NAMALWA (cell line): ENCODE measurements at places on chromosomes 16 and 17.
A peak's percentile ranks its signal among the peaks of the same experiment; 100 is the strongest.

DNA sequence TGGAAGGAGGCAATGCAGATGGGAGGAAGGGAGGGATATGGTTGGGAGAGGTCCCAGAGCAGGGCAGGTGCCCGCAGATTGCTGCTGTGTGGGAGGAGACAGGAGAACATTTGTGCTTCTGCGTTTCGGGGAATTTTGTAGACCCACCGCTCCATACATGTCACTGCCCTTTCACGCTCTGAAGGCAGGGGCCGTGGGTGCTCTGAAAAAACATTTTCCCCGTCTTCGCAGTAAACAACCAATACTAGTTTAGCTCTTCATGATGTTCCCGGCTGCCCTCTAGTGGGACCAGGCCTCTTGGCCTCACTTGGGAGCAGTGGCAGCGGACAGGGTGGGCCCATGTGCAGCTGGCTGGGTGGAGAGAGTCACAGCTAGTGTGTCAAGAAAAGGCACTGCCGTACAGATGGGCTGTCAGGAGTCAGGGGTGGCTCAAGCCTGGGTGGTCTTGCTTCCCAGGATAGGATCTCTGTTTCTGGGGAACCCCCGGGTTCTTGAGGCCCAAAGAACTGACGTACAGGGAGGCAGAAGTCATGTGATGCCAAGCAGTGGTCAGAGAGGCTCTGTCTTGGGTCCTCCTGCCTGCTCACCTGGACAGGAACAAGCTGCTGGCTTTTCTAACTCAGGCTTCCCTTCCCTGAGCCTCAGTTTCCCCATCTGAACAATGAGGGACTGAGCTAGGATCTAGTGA lies 46.5 kb upstream of the CPNE2 start:
- DNase-seq = peak; percentile 90

DNA sequence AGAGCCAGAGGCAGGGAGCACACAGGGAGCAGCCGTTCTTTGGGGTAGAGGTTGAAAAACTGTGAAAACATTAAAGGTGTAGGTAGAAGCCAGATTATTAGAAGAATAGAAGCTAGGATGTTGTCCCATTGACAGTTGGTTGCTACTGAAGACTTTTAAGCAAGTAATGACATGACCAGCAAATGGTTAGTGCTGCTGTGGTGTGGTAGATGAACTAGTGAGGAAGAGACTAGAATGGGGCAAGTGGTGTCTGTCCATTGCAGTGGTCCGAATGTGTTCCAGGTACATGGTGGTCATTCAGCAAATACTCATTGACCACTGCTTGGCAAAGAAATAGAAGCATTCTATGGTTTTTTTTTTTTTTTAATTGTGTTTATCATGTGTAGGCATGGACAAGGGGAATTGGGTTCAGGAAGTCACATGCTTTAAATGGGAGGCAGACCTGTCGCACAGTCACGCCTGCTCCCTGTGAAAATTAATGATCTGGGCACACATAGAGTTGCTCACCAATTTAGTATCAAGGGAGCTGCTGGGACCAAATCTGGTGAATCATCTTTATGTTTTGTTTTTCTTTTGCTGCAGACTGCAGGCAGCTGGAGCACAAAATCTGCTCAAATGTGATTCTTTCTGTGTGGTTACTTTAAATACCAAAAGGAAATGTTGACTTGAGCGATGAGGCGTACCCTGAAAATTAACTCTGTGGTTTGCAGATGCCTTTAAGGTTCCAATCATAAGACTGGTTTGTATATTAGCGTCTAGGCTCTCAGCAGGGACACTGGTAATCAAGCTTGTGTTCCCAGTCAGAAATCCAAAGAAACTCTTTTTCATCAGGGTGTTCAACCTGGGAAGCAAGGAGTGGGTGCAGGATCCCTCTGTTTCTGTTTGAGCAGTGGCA lies 30.7 kb downstream of the YPEL2 start:
- peak; percentile 81 for DNase-seq

DNA sequence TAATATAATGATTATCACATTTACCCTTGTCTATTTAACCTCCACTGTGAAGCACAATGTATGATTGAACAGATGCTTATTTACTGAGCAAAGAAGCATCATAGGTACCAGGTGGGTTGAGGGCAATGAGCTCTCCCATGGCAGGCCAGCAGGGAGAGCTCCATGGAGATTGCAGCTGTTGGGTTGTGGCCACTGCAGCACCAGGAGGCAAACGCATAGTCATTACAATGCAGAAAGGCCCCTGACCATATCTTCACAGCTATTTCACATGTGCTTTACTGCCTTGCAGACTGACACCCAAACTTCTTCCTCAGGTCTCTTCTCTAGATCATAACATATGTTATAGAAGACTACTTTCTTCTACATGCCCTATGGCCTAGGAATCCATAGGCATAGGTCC lies 75.0 kb downstream of the MMD start:
- no peak for DNase-seq

DNA sequence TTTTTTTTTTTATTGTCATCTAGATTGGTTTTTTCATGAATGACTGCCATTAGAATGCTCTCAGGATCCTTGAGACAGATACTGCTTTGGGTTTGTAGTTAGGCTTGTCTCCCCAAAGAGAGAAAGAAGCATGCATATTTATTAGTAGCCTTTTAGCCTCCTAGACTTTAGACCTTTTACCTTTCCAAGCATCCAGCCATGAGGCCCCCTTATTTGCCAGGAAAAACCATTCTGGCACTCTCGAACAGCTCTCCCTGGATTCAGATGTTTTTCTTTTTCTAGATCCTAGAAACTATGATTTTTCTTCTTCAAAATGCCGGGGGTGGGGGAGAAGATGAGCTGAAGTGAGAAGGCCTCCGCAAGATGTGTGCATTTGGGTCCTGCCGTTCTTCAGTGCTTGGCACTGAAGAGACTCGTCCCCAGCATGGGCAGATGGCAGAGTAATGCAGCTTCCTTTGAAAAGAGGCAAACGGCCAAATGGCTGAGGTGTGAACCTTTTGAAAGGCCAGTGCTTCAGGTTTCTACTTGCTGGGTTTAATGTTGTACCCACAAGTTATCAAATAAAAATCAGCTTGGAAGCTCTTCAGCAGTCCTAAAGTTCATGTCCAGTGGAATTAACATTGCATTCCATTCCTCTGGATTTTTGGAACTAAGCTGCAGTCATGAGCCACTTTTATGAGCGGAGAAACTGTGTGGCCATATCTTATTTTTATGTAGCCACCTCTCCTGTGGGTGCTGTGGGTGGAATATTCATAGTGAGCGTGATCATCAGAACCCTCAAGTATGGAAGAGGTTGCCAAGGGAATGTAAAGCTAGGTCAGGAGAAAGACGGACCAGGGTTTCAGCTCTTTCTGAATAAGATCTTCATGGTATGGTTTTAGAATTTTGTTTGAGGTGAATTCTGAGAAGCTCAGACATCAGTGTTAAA lies 7.2 kb downstream of the SOCS7 start:
- no peak for DNase-seq

GRCh38 chr17:9792181-9792840 lies 919 bp upstream of the DHRS7C start:
- DNase-seq = no peak

GRCh38 chr17:9937241-9937761 lies 32.2 kb upstream of the RCVRN start:
- DNase-seq = no peak

DNA sequence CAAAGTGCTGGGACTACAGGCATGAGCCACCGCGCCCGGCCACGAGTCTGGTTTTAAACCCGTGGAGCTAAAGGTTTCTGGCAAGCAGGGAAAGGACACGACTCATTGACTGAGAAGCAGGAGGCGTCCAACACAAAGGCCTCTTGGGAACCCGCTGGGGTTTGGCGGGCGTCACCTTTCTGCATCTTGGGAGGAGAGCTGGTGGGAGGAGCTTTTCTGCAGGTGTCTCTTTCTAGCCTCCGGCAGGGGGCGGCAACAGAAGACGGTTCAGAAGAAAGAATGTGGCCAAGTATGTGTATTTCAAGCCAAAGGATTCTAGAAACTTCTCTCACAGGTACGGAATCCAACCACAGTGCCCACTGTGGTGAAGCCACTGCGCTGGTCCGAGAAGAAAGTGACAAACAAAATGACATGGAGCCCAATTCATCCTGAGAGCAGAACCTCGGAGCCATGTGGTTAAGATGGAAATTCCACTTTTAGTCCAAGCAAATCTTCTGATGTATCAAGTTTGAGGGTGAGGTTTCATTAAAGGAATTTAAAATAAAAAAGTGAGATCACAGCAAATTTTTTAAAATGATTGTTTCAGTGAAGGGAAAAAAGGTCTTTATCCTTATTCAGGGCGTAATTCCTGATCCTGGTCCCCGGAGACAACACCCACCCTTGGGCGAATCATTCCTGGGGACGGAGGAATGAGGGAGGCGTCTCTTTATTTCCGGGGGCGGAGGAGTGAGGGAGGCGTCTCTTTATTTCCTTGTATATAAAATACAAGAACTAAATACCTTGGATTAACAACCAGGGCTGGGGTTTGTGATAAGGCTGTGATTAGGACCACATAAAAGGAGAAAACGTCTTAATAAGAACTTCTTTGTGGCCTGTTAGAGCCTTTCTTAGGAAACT lies 97.6 kb downstream of the MRM3 start:
- peak; percentile 54 for DNase-seq

GRCh38 chr17:29292071-29292991 lies 1.6 kb downstream of the NUFIP2 start:
- peak; percentile 64 for DNase-seq

DNA sequence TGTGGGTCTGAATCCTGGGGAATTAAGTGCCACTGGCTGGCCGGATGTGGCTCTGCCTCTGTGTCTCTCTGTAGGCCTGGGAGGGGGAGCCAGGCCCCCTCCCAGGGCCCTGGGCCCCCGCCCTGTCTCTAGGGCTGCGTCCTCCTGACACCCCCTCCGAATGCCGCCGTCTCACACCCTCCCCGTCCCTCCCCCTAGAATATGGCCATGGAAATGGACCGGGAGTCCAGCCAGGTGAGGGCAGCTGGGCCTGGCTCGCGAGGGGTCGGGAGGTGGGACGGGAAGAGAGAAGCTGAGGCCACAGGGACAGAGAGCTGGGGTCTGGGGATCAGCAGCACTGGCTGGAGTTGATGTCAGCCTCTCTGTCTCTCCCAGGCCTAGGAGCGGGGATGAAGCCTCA lies 16.1 kb upstream of the PKMYT1 start:
- no peak for DNase-seq

DNA sequence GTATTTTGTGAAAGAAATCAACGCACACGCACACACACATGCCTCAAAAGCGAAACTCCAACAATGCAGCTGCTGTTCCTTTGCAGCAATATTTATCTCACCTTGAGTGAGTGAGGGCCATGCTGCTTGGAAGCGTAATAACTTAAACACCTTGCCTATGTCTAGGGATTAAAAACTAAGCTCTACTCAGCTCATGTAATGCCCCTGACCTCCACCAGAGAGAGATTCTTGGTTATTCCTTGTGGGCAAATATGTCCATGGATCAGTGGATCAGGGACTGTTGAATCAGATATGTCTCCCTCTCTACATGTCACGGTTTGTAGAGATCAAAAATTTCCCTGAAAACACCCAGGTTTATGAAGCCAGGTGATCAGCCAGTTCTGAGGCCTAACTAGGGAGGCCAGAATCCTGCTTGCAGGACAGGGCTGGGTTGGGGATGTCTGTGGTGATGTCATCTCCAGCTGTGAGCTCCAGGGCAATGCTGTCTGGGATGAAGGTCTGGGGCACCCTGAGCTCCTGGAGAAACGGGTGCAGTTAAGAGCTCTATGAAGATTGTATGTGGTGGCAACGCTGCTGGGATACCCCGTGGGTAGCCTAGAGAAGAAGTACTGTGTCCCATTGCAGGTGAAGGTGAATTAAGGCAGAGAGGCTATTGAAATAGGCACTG lies 149.4 kb downstream of the KCNJ12 start:
- no peak for DNase-seq

GRCh38 chr17:42111871-42112551 lies 503 bp downstream of the DHX58 start:
- DNase-seq = no peak

DNA sequence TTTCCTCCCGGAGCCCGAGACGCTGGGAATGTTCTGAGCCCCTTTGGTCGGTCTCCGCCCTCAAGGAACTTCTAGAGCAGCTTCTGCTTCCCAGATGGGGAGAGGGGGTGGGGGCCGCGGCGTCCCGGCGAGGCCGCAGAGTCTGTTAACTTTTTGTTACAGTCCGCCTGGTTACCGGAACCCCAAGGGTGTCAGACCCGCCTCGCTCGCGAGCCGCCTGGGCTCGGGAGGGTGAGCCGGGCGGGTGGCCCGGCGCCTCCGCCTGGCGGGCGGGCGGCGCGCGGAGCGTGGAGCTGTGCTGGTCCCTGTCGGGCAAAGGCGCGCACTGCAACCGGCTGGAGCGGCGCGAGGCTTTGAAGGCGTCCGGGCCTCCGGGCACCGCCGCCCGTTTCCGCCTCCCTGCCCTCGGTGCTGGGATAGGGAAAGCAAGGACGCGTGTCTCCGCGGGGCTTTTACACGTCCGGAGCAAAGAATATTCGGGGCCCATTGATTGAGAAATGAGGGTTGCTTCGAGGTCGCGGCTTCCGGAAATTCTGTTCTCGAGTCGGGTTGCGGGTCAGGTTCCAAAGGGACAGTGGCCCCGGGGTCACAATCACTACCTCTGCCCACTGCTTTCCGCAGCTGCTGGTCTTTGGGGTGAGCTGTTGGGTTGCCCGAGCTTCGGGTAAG lies 1.7 kb downstream of the HS3ST3B1 start:
- peak; percentile 48 for DNase-seq

DNA sequence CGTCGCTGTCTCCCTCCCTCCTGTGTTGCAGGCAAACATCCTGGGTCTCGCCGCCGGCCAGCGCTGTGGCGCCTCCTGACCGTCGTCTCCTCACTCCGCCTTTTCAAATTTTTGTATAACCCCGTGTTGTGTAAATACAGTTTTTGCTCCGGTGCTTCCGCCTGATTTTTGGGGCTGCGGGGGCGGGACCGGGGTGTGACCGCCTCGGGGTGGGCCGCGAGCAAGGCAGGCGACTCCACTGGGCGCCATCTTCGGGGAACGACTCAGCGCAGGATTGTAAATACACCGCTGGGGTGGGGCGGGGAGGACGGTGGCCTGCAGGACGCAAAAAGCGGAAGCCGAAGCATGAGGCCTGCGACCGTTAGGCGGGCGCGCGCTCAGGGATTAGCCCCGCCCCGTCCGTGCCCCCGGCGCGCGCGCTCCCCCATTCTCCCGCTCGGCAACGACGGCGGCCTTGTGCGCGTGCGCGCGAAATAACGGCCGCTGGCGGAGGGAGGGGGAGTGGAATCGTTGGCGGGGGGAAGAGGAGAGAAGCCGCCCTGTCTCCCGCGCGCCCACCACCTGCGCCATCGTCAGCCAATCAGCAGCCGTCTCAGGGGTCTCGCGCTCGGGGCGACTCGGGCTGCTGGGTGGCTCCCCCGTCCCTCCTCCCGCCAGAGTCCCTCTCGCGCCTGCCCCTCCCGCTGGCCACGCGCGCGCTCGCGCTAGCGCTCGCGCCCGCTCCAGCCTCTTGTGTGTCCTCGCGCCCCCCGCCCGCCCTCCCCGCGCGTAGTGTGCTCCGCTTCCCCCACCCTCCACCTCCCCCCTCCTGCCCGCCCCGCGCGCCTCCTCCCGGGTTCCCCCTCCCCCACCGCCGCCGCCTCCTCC lies 864 bp upstream of the MAZ start:
- peak; percentile 98 for DNase-seq
